ENCODE measurements at places on chromosomes 2 and 18.

- DNase-seq: no peak
These were observed 1.2 kb downstream of the SERPINB5 start for GRCh38 chr18:63477968-63478367.

DNA sequence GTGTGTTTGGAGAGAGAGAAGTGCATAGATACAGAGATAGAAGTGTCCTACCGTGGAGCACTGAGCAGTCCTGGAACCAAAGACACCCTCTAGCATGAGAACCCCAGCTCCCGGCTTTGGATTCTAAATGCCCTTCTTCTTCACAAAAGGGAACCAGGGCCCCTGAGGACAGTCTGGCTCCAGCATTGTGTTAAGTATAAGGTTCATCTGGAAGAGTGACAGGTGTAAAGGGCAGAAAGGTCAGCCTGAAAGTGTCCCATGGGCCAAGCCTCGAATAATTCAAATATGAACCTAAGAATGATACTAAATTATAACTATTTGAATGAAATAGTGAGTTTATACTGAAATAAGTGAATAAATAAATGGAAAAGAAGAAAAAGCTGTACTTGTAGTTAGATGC, 109.7 kb downstream of the SNTG2 start:
- no peak for DNase-seq

DNA sequence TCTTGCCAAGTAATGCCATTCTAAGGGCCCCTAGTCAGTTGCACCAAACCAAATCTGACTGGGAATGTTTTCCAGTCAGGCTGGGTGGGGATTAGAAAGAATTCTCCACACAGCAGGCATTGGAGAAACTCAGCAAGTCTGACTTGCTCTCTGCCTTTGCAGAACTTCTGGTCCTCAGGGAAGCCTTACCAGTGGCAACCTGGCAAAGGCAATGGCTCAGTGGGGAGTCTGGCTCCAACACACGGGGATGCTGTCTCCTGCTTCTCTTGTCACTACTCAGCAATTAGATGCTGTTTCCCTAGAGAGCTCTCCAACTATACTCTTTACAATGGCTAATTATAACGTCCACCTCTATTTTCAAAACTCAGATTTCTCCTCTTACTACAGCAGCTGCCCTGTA, 810.7 kb downstream of the LRRTM4 start:
- no peak for DNase-seq

DNA sequence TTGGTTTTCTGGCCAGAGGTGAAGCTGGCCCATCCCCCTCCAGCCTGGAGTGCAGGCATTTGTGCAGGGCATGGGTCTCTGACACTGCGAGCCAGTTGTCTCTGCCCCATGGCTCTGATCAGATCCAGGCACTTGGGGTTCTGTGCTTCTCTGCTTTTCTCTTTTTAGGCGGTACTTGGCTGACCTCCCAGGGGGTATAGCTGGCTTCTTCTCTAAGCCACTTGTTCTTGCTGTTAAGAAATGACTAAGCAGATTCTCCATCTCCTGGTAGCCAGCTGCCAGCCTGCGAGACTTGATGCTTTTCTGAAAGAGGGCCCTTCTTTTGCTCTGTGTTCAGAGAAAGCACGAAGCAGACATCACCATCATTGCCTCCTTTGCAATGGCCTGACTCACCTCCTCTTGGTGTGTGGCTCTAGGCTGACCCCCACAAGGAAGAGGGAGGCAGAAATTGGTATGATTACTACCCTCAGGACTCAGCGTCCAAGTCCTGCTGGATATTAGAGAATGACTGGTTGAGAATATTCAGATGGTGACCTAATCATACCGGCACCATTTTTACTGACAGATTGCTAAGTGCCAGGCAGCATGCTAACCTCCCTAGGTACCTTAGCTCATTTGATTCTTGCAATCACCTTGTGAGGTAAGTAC, 32.7 kb downstream of the TNP1 start:
- DNase-seq: no peak

DNA sequence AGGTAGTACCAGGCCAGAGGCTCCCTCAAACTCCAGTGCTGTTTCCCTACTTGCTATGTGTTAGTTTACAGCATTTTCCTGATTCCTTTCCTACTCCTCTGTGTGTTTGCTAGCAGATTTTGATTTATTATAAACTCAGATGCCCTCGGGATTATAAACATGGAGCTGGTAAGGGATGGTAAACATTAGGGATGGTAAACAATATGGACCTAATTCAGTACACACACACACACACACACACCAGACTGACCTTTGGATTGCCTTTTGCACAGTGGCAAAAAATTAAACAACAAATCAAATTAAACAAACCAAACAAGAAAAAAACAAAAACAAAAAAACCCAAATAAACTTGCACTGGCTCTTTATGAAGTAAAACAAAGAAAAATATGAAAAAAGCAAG, 55.4 kb upstream of the ACVR1 start:
- DNase-seq: no peak

DNA sequence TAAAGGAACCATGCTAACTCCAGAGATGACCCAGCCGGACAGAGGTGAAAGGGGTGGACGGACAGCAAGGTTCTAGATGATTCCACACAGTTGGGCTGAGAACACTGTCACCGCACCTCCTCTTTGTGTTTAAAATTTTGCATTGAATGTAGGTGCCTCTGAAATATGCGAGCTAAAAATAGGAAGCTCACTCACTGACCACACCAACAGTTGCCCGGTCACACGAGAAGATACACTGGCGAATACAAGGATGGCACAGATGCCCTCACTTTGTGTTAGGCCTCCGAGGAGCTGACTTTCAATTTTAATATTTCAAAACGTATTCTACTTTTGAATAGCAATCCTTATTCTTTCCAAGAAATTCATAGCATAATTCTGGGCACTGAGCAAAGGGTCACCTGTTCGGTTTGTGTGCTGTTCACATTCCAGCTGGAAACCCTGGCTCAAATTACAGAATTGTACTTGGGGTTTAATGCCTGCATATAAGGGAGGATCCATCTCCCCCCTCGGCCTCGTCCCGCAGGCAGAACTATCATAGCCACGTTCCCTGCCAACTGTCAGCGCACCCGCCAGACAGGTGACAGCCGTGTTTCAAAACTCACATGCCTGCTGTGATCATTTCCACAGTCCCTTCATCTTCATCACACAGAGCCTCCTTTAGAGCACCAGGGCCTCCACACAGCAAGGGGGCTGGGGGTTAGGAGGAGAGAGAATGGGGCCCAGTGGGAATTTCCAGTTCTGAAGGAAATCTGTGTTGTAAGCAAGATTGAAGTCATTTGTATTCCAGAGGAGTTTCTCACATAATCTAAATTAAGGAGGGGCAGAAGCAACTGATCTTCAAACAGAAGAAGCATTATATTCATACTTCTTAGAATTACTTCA, 48.2 kb downstream of the ADI1 start:
- DNase-seq: no peak

All from right renal cortex interstitium (tissue), 3 donors.